ENCODE measurements at places on chromosomes 16 and 17. TPM values are rescaled to one million over a fixed set of nuclear protein-coding genes. Genes with fewer than 3 reads are reported as not detected.

Gene FSCN2
- total RNA-seq = 2.8 TPM

Gene CCDC154
- 0.32 TPM for total RNA-seq

Gene HBQ1
- not detected for total RNA-seq

Gene KRTAP4-6
- total RNA-seq = not detected

Gene KIAA0513
- total RNA-seq = 26.3 TPM

Gene ZNF385C
- total RNA-seq = not detected

Gene DPH1
- total RNA-seq = 30.3 TPM

Gene TPPP3
- 2.0 TPM for total RNA-seq
